ENCODE measurements at places on chromosomes 3 and 15. TPM values are rescaled to one million over a fixed set of nuclear protein-coding genes. Genes with fewer than 3 reads are reported as not detected.

Gene NRROS
- 3.1 TPM for total RNA-seq

Gene CAMKV
- not detected for total RNA-seq

Gene ZNF860
- 0.27 TPM for total RNA-seq

Gene SYNPR
- total RNA-seq, result not detected

Gene SCN5A
- 163 TPM for total RNA-seq

Gene FRG2C
- total RNA-seq, result not detected

Gene SCAANT1
- not detected for total RNA-seq

Gene JMJD7
- 12.6 TPM for total RNA-seq

Gene GP9
- total RNA-seq, result not detected

GRCh38 chr3:119632216-119632615, 28.2 kb downstream of the POPDC2 start:
- DNase-seq, result no peak

DNA sequence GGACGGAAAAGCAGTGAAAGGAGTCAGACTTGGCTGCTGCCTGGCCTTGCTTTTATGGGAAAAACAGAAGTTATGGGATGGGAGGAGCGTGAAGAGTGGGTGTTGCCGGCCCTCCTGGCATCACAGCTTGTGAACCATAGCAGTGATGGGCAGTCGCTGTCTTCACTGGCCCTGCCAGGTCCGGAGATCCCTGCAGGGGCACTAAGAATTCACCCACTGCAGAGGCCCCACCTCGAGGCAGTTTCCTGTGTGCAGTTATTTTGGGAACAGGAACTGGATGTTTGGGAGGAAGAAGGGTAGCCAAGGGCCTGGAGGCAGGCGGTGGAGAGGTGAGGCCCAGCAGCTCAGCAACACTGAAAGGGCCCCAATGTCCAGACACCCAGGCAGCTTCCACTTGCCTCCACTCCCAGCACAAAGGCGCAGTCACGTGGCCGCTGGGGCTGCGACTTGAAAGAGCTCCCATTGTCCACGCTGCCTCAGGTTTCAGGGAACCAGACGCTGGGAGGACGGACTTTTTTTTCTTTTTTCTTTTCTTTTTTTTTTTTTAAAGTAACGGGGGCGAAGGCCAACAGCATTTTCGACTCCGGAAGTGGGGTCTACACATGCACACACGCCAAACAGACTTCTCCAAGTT, 255.6 kb downstream of the ZNF621 start:
- DNase-seq, result peak; percentile 86

DNA sequence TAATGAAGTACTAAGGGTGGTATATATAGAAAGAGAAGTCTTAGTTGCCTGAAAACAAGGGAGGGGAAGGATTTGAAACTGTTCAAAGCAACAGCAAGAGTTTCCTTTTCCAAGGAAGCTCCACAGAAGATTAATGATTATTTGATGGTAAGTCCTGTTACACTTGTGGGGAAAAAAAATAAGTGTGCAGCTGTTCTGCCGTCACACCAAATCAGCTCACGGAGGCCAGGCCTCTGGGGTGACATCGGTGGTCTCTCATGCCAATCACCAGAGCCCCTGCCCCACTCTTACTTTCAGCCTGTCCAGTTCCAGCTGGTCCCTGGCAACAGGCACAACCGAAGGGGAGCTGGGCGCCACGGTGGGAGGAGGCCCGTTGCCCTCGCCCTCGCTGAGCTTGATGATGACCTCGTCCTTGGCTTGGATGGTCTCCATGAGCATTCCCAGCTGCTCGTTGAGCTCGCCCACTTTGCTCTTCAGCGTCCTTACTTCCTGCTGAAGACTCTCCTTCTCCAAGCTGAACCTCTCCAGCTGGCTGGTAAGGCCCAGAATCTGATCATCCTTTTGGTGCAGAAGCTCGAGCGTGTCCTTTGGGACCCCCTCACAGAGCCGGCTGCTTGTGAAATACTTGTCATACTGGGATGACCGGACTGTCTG, 53.5 kb downstream of the TBC1D2B start:
- peak; percentile 84 for DNase-seq

- DNase-seq, result no peak
These were observed 142.0 kb downstream of the IL1RAP start for GRCh38 chr3:190655933-190656332.

DNA sequence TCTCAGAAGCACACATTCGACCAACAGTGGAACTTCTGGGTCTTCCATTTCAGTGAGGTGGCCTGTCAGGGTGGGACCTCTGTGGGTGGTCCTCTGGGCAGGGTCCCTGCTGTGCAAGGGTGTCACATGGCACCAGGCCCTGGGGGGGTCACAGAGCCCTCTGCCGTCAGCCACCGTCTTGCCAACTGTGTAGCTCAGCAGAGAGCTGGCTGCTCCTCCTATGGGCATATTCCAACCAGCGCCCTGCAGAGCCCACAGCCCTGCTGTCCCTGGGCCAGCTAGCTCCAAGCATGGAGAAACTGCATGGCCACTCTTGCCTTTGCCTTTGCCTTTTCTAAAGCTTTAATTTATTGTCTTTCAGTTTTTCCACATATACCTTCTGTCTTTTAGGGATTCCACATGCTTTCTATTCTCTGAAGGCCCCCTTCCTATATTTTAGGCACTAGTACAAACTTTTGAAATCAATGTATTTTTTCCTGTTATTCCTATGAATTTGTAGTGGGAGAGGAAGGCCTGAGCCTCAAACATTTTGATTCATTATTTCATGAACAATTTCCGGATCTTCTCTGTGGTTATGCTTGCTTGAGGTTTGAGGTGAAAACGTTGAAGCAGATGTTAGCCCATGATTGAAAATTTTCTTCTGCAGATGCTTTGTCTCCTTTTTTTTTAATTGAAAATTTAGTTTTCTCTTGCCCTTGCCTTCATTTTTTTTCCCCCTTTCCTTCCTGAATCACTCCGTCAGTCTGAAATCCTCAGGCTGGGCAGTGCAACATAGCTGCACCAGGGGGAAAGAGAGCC, 11.7 kb downstream of the IQCF1 start:
- DNase-seq, result no peak

- DNase-seq, result no peak
These were observed 12.5 kb downstream of the ARPP21 start for GRCh38 chr3:35651851-35652250.

DNA sequence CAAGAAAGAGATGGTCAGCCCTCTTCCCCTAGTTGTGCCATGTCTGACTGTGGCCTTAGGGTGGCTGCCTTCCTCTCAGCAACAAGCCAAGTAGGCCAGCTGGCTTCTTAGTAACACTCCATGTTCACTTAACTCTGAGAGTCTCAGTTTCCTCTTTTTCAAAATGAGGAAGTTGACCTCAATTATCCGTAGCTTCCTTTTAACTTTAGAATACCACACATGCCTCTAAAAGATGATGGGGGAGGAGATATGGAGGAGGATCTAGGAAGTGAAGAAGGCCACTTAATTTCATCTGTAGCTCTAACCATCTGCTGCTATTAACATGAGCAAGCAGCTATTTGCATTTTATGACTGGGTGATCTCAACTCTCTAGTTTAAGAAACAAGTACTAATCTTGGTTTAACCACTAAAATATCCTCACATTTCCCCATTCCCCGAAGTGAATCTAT, 32.9 kb downstream of the CD200R1L start:
- DNase-seq, result no peak

- DNase-seq, result no peak
These were observed 153.9 kb downstream of the CPNE4 start for GRCh38 chr3:131880948-131881347.

GRCh38 chr15:65368302-65369211, 9.2 kb downstream of the IGDCC3 start:
- DNase-seq, result no peak

DNA sequence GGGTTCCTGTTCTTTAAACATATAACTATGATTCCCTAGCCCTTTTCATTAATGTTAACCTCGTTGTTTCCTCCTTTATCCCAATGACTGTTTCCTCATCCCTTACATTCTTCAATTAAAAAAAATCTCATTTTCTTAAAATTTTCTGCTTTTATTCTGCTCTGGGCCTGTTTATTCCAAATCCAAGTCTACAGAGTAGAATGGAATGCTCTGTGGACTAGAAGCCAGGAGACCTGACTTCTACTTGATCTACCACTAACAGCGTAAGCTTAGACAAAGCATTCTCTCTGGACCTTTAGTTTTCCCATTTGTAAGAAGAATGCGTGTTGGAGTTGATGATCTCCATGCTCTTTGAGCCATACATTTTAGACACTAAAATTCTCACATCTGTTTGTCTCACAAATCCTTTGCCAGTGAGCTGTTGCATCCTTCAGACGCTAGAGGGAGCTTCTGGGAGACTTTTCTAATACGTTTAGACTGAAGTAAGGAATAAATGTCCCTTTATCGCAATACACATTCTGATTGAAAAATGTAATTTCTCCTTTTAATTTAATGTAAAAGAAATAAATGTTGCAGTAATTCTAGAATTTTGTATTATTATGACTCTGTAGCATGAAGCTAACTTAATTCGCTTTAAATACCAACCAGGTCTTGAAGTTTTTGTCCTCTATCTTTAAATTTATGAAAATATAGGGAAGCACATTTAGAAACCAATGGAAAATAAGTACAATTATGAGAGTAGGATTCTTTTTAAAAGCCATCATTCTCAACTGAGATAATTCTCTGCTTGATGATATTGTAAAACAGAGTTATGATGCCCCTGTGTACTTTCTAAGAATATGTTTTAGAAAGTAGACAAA, 21.7 kb upstream of the GMNC start:
- no peak for DNase-seq

- no peak for DNase-seq
These were observed 259.2 kb downstream of the C3orf38 start for GRCh38 chr3:88408935-88409334.

DNA sequence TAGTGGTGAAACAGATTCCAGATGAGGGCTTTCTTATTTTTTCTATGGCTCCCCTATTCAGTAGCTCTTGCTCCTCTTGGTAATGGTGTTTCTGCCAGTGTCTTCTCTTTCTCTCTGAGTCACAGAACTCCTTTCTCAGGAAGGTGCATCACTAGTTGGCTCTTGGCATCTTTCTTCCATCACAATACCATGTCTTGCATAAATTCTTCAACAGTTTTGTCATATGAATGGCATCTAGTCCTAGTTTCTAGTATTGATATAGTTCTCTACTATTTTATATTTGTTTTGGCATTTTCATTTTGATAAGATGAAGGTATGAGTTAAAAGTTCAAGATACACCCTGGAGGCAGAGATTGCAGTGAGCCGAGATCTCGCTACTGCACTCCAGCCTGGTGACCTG, 51.0 kb downstream of the REC114 start:
- no peak for DNase-seq

GRCh38 chr15:54812383-54812782, 384.4 kb downstream of the RSL24D1 start:
- no peak for DNase-seq

GRCh38 chr3:178056868-178057267, 479.4 kb upstream of the KCNMB2 start:
- no peak for DNase-seq

- DNase-seq, result peak; percentile 50
These were observed 106.4 kb upstream of the TLE3 start for GRCh38 chr15:70203981-70204560.

All from Right ventricle myocardium inferior (tissue), 1 donor.